ENCODE measurements at places on chromosomes 1 and 21.

DNA sequence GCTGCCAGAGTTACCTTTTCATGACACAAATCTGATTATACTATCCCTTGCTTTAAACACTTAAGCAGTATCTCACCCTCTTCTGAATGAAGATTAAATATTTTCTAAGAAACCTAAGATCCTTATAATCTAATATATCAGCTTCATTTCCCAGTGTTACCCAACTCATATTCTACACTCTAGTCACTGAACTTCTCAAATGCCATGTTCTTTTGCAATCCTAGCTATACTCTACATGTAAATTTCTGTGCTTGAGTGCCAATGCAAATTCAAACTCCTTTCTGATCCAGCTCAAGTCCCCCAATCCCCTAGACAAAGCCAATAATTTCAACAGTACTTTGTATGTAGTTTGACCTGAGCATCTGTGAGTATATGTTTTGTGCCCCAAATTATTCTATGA is 293.9 kb downstream of the SDCCAG8 start:
- no peaks in the 10 kb centered on the region for H3K4me1 ChIP-seq
- H3K27ac ChIP-seq, result no peak overlapping the region
- H3K36me3 ChIP-seq, result peaks cover 11% of the 10 kb centered on the region
- H3K27me3 ChIP-seq, result no peaks in the 10 kb centered on the region
- no peak for DNase-seq
- H3K4me3 ChIP-seq, result no peak overlapping the region

DNA sequence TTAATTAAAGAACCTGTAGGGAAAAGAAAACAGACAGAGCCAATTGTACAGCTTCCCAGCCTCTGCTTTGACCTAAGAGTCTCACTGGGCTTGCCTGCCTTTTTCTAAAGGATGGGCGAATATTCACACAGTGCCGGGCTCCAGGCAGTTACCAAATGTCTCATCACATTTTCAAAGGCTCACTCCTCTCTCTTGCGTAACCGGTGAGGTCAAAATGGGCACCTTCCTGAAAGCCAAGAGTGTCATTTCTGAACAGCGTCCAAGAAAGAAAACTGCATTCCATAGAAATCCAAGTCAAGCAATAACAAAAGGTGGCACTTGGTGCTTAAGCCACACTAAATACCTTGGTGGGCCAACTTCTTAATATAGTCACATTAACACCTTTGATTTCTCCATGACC is 710 bp upstream of the PALMD start:
- no peak overlapping the region for H3K4me3 ChIP-seq
- H3K36me3 ChIP-seq, result no peaks in the 10 kb centered on the region
- H3K27ac ChIP-seq, result no peak overlapping the region
- H3K27me3 ChIP-seq, result peaks cover 44% of the 10 kb centered on the region

GRCh38 chr1:101338714-101339430 is 102.1 kb downstream of the S1PR1 start:
- DNase-seq, result no peak
- H3K4me3 ChIP-seq, result peak overlapping the region; percentile 31
- peaks cover 36% of the 10 kb centered on the region for H3K4me1 ChIP-seq
- no peaks in the 10 kb centered on the region for H3K27me3 ChIP-seq
- H3K36me3 ChIP-seq, result peaks cover 2% of the 10 kb centered on the region

- no peak overlapping the region for H3K27ac ChIP-seq
- H3K36me3 ChIP-seq, result peaks cover 44% of the 10 kb centered on the region
- no peak for DNase-seq
Measured at GRCh38 chr21:32351428-32351827, 41.4 kb downstream of the URB1 start.

- no peaks in the 10 kb centered on the region for H3K27me3 ChIP-seq
- no peaks in the 10 kb centered on the region for H3K4me1 ChIP-seq
- no peak overlapping the region for H3K4me3 ChIP-seq
- no peak for DNase-seq
- peaks cover 9% of the 10 kb centered on the region for H3K36me3 ChIP-seq
Measured at GRCh38 chr1:174764191-174764590, 235.6 kb upstream of the CACYBP start.

GRCh38 chr1:217363319-217363718 is 267.6 kb downstream of the GPATCH2 start:
- H3K27me3 ChIP-seq, result no peaks in the 10 kb centered on the region
- no peaks in the 10 kb centered on the region for H3K4me1 ChIP-seq
- no peak overlapping the region for H3K27ac ChIP-seq
- no peaks in the 10 kb centered on the region for H3K36me3 ChIP-seq
- no peak for DNase-seq
- no peak overlapping the region for H3K4me3 ChIP-seq

DNA sequence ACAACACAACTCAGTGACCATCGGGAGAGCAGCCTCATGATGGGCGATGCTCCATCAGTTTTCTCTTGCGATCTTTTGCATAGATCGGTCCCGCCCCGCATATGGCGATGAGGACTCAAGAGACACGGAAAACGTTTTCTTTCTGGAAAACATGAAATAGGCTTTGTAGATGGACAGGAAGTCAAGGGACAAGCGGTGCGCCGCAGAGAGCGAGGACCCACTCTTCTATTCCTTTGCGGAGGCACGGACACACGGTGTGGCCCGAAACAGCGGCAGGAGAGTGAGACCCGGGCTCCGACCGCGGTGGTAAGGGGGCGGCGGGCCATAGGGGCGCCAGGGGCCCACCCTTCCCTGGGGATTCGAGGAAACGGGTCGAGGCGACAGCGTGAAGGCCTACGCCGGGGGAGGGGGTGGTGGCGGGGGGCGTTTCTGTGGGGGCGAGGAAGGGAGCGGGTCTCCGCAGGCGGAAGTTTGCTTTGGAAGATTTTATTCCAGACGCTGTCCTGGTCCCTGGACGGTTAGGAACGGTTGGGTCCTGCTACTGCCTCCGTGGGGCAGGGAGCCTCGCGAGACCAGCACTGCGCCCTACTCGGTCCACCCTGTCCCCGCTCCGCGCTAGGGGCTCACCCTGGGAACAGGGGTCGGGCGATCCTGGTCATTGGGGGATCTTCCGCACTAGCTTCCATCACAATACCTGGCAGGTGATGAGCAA is 796 bp upstream of the TDRKH start:
- H3K27me3 ChIP-seq, result no peaks in the 10 kb centered on the region
- no peak for DNase-seq
- peak overlapping the region; percentile 94 for H3K4me3 ChIP-seq
- peaks cover 31% of the 10 kb centered on the region for H3K4me1 ChIP-seq
- H3K36me3 ChIP-seq, result peaks cover 19% of the 10 kb centered on the region

DNA sequence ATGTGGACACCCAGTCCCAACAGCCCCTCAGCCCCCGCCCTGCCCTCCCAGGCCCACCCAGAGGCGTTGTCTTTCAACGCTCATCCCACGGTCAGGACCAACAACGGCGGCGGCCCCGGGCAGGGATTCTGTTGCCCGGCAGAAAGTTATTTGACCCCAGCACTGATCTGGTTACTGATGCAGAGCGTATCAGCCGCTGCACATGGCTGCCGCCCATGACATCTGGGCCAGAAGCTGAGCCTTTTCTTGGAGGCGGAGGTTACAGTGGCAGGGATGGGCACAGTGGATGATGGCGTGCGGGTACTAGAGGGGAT is 127.1 kb upstream of the ARHGEF16 start:
- no peak overlapping the region for H3K4me3 ChIP-seq
- H3K36me3 ChIP-seq, result no peaks in the 10 kb centered on the region
- no peak for DNase-seq
- peaks cover 37% of the 10 kb centered on the region for H3K27me3 ChIP-seq
- H3K27ac ChIP-seq, result no peak overlapping the region
- H3K4me1 ChIP-seq, result no peaks in the 10 kb centered on the region

GRCh38 chr1:27574871-27575831 is 28.8 kb downstream of the AHDC1 start:
- H3K4me3 ChIP-seq, result peak overlapping the region; percentile 23
- no peak for DNase-seq
- no peaks in the 10 kb centered on the region for H3K27me3 ChIP-seq
- H3K4me1 ChIP-seq, result peaks cover 41% of the 10 kb centered on the region

DNA sequence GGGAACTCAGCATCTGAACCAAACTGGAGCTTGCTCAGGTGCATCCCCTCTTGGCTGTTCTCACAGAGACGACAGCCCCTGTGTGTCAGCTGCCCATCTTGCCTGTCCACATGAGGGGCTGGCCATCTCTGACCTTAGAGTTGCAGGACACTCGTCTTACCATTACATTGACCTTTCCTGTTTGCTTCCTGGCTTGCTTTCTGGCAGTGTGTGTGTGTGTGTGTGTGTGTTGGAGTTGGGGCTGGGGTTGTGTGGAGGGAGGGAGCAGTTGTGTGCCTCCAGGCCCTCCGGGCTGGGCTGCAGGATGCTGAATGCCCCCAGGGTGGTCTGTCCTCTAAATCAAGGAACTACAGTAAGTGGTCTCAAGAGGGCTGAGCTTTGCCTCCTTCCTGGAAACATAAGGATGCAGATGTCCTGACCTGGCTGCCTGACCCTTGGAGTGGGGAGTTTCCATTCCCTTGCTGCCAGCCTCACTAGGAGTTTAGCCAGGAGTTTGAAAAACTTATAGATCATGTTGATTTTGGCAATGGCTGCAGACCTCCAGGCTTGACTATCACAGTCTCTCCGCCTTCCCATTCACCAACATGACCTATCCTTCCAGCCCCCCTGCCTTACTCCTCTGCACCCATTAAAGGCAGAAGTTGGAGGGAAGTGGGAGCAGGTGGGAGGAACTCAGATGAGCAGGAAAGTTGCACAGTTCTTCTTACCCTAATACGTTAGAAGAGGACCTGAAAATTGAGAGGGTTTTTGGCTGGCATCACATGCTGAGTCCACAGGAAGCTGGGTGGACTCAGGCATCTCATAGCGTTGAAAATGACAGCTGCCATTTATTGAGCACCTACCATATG is 19.0 kb downstream of the RASSF5 start:
- no peaks in the 10 kb centered on the region for H3K27me3 ChIP-seq
- no peak overlapping the region for H3K27ac ChIP-seq
- H3K4me1 ChIP-seq, result no peaks in the 10 kb centered on the region
- no peak overlapping the region for H3K4me3 ChIP-seq
- no peaks in the 10 kb centered on the region for H3K36me3 ChIP-seq
- DNase-seq, result no peak

DNA sequence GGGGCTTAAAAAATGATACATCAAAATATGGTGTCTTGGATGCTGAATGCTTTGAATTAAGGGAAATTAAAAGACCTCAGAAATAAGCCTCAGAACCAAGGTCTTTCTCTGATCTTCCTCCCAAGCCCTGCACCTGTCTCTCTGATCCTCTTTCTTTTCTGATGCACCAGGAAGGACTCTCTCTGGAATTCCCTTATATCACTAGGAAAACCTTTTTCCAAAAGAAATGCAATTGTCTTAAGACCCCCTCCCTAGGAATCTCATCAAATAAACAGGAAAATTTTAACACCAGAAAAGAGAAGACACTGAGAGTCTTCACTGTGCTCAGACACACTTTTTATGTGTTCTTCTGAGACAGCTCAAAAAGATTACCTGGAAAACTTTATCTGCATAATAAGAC is 159.5 kb upstream of the PTBP2 start:
- H3K4me1 ChIP-seq, result no peaks in the 10 kb centered on the region
- DNase-seq, result no peak
- no peak overlapping the region for H3K27ac ChIP-seq
- no peaks in the 10 kb centered on the region for H3K36me3 ChIP-seq
- peaks cover 12% of the 10 kb centered on the region for H3K27me3 ChIP-seq
- no peak overlapping the region for H3K4me3 ChIP-seq

GRCh38 chr1:101732261-101732660 is 264.5 kb downstream of the OLFM3 start:
- no peak overlapping the region for H3K4me3 ChIP-seq
- no peak for DNase-seq
- peaks cover 2% of the 10 kb centered on the region for H3K36me3 ChIP-seq
- H3K27me3 ChIP-seq, result no peaks in the 10 kb centered on the region
- no peak overlapping the region for H3K27ac ChIP-seq

- no peaks in the 10 kb centered on the region for H3K27me3 ChIP-seq
- peak; percentile 69 for DNase-seq
- H3K4me3 ChIP-seq, result peak overlapping the region; percentile 7
- H3K4me1 ChIP-seq, result no peaks in the 10 kb centered on the region
- no peak overlapping the region for H3K27ac ChIP-seq
- no peaks in the 10 kb centered on the region for H3K36me3 ChIP-seq
Measured at GRCh38 chr21:44510508-44511218, 29.3 kb downstream of the KRTAP10-1 start.

DNA sequence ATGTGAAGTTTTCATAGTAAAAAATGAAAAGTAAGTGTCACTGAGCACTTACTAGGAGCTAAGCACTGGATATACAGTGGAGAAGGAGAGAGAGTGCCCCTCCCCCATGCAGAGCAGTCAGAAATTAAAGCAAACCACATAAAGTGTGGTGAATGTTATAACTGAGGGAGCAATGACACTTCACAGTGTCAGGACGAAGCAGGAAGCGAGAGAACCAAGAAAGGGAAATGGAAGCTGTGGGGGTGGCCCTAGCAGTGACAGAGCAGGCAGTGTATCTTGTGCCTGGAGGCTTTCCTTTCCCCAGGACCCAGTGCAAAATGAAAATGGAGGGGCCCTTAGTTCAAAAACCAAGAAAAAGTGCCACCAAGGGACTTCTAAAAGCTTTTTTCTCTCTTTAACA is 21.5 kb upstream of the RCAN3 start:
- H3K4me3 ChIP-seq, result peak overlapping the region; percentile 50
- H3K36me3 ChIP-seq, result no peaks in the 10 kb centered on the region
- H3K27ac ChIP-seq, result peak overlapping the region; percentile 82
- no peaks in the 10 kb centered on the region for H3K27me3 ChIP-seq
- H3K4me1 ChIP-seq, result peaks cover 21% of the 10 kb centered on the region

- H3K36me3 ChIP-seq, result no peaks in the 10 kb centered on the region
- H3K27me3 ChIP-seq, result peaks cover 31% of the 10 kb centered on the region
- no peak overlapping the region for H3K27ac ChIP-seq
Measured at GRCh38 chr1:175287377-175287776, 94.8 kb upstream of the KIAA0040 start.

GRCh38 chr1:80244372-80244771 is 1237.8 kb upstream of the ADGRL4 start:
- no peaks in the 10 kb centered on the region for H3K4me1 ChIP-seq
- H3K36me3 ChIP-seq, result no peaks in the 10 kb centered on the region
- no peak for DNase-seq
- no peak overlapping the region for H3K27ac ChIP-seq

GRCh38 chr1:79042117-79042516 is 35.6 kb upstream of the ADGRL4 start:
- H3K4me3 ChIP-seq, result no peak overlapping the region
- H3K27ac ChIP-seq, result no peak overlapping the region
- no peaks in the 10 kb centered on the region for H3K4me1 ChIP-seq
- H3K36me3 ChIP-seq, result no peaks in the 10 kb centered on the region
- H3K27me3 ChIP-seq, result no peaks in the 10 kb centered on the region
- no peak for DNase-seq

DNA sequence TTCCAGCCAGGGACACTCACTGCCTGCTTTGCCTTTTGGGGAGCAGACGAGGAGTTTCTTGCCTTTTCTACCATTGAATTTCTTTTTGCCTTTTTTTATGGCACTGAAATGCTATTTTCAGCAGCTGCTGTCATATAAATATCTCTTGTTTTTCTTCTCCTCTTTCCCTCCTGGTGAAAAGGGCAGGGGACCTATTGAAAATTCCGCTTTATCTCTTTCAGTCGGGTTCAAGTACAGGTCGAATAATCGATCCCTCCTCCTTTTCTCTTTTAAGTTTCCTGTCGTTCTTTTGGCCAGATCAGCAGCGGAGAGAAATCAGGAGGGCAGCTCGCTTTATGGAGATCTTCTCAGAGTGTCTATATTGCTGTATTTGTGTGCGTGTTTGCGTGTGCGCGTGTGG is 67.4 kb upstream of the CASZ1 start:
- peaks cover 8% of the 10 kb centered on the region for H3K4me1 ChIP-seq
- peaks cover 55% of the 10 kb centered on the region for H3K27me3 ChIP-seq
- H3K36me3 ChIP-seq, result peaks cover 1% of the 10 kb centered on the region
- no peak overlapping the region for H3K4me3 ChIP-seq
- DNase-seq, result no peak

GRCh38 chr1:47755101-47755990 is 241.8 kb downstream of the TRABD2B start:
- DNase-seq, result no peak
- H3K27me3 ChIP-seq, result peaks cover 59% of the 10 kb centered on the region
- no peak overlapping the region for H3K4me3 ChIP-seq
- no peak overlapping the region for H3K27ac ChIP-seq
- no peaks in the 10 kb centered on the region for H3K36me3 ChIP-seq

Data from central memory CD8-positive, alpha-beta T cell (primary cell).